ENCODE measurements at places on chromosomes 12 and 14.

DNA sequence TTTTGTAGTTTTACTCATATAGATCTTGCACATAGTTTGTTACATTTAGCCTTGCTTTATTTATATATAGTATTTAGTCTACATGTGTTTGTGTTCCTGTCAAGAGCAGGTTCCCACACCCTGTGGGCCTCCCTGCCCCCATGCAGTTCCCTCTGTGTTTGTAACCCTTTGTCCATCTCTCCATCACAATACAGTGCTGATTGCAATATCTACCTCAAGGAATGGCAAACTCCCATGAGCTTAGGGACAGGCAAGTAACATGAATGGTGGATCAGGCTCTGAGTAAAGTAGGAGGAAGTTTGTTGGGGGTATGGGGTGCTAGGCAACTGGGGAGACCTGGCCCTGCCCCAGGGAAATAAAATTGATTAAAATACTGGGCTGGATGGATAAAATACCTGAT, 151.9 kb upstream of the MYL2 start:
- DNase-seq, result no peak

- DNase-seq, result peak; percentile 25
Observed at GRCh38 chr12:90290980-90291975, 582.6 kb upstream of the ATP2B1 start.

GRCh38 chr12:59548930-59549329, 46.9 kb upstream of the SLC16A7 start:
- no peak for DNase-seq

- no peak for DNase-seq
Observed at GRCh38 chr12:120684523-120684932, 2.4 kb upstream of the MLEC start.

DNA sequence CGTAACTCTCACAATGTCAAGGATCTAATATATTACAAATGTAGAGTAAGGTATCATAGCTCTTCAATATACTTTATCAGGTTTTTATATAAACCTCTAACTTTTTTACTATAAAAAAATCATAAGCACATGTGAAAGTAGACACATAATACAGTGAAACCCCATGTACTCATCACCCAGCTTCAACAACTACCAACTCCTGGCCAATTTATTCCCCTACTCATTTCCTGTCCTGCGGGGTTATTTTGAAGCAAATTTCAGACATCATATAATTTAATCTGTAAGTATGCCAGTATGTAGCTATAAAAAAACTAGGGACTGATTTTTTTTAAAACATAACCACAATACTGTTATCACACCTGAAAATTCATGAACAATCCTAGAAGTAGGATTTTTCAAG, 47.7 kb downstream of the NOPCHAP1 start:
- no peak for DNase-seq

DNA sequence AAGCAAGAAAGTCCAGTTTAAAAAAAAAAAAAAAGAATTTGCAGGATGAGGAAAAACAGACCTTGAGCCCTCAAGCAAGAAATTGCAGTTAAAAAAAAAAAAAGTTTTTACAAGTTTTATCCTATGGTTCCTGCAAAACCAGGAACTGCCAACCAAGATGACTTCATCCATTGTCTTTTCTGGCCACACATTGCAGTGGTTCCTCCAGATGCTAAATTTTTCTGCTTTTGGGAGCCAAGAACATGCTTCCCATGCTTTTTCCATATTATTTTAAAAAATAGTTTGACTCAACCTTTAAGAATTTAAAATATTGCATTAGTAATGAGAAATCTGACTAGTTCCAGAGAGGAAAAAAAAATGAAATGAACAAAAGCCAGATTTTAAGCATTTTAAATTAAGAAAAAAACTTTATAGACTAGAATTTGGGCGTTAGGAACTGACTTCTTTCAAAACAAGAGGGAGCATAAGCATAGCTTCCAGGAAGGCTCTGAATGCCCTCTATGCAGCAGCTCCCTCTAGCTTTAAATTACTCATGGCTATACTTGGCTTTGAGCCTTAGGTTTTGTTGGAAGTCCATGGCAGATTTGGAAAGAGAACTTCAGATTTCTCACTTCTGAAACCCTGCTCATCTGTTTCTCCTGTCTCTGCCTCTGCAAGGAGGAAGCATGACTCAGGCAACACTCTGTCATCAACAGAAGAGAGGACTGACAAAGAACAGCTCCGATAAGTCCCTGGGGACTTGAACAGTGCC, 124.5 kb downstream of the GPR65 start:
- no peak for DNase-seq

DNA sequence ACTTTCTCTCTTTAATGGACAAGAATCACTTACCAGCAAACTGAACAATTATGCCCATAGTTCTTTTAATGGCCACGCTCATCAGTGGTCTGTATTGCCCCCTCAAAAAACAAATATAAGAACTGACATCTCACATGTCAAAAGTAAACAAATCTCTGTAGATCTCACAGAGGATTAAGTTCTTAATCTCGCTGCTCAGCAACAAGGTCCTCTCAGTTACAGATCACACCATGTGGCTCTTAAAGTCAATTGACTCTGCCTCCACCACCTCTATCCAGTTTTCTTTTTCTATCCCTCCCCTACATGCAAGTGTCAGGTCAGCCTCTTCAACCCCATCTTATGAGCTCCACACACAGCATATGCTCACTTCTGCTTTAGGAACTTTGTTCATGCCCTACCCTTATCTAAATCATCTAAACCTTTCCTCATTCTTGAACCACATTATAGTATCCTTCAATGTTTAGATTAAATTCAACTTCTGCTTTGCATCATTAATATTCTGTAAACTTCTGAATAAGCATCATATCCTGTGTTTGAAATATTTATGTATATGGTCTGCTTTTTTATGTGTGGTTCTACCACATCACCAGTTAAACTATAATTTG, 7.2 kb downstream of the ADAM20 start:
- no peak for DNase-seq

DNA sequence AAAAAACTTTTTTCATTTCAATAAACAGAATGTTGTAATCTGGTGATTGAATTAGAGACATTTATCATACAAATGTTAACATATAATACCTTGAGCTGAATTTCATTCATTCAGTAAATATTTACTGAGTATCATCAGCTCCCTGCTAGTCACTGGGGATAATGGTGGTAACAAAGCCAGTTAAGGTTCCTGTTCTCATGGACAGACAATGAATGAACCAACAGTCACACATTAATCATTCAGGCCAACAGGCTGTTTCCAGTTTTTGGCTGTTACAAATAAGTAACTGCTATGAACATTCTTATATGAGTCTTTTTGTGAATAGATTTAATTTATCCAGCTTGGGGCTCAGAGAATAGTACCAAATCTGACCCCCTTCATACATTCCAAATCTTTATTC, 13.5 kb downstream of the EXD2 start:
- DNase-seq, result no peak

GRCh38 chr14:96538097-96538989, 36.2 kb downstream of the PAPOLA start:
- no peak for DNase-seq

DNA sequence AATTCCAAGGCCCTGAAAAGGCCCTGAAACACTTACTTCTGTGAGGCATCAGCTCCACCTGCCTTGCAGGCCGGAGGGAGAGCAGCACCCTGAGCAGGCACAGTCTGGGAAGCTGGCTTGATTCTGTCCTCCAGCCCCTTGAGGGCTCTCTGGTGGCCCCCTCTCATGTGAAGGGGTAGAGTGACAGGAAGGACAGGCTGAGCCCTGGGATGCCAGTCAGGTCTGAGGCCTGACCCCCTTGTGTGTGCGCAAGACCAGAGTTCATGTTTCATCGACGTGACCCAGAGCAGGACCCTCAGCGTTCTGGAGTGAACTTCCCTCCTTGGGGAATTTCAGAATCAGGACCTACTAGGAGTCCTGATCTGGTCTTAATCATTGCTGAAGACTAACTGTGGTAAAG, 1.3 kb downstream of the RNASE8 start:
- DNase-seq, result no peak
